GM04504 (cell line): ENCODE measurements at places on chromosomes 6 and 20.

DNA sequence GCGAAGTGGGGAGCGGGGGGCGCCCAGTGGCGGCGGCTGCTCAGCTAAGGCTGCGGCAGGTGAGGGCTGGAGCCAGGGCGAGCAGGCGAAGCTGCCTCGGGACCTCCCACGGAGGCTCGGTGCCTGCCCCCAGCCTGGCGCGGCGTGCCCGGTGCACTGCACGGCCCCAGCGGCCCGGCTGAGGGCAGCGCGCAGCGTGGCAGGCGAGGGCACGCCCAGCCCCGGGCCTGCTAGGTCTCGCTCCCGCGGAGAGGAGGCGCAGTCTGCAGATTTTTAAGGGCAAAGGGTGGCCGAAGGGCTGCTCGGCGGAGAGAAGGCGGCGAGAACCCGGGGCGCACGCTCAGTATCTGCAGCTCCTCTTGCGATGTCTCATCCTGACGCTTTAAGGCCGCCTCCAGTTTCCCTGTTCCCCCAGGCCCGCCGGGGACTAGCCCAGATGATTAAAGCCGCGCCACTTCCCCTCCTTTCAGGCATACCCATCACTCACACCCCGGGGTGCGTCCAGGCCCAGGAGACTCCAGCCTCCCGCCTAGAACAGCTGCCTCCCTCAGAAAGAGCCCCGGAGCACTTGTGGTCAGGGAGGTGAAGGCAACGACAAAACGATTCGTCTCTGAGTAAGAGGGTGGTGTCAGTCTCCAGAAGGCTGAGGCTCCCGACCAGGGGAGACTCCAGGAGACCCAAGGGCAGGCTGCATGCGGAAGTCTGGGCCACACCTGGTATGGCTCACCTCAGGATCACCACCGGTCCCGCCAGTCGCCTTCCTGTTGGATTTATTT is at the start of gene FERMT1:
Gene FERMT1 (minus strand): TSS at position 158 of the 776 bp plus-strand sequence. CDS start 3,476 bp downstream, outside the sequence.
- DNase-seq, result peak; percentile 8

DNA sequence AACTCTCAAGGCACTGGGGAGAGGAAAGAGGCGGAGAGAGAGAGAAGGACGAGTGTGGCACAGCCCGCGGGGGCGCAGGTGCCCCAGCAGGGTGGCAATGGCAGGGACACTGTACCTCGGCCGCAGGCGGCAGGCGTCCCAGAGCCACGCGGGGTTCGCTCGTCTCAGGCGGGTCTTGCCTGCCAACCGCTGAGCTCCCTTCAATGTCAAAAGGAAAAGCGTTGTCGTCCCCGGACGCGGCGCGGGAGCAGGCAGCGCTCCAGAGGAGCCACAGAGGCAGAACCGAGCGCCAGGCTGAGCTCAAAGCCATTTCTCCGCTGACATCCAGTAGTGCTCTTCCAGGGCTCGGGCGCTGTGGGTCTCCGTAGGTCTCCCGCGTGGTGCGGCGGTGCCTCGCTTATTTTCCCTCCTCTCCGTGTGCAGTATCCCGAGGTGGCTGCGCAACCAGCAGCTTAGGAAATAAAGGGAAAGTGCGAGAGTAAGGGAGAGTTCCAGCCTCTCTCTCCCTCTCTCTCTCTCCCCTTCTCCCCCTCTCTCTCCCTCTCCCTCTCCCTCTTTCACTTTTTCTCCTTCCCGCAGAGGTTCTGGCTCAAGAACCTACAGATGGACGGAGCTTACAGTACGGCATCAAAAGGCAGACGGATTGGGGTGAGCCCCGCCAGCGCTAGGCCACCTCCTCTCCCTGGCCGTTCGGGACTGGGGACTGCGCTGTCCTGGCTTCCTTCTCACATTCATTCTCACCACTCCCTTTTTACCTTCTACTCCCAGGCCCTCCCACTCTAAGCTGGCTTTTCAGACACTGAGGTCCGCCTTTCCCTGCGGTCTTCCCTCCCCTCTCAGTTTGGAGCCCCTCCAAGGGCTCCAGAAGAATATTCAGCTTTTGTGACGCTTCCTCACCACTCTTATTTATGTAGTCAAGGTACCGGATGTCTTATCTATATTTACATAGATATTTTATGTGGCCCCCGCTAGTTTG is at the start of gene LAMA4:
Gene LAMA4 (minus strand): TSS at position 727 of the 976 bp plus-strand sequence. CDS start 417 bp downstream, at position 310.
- no peak for DNase-seq

DNA sequence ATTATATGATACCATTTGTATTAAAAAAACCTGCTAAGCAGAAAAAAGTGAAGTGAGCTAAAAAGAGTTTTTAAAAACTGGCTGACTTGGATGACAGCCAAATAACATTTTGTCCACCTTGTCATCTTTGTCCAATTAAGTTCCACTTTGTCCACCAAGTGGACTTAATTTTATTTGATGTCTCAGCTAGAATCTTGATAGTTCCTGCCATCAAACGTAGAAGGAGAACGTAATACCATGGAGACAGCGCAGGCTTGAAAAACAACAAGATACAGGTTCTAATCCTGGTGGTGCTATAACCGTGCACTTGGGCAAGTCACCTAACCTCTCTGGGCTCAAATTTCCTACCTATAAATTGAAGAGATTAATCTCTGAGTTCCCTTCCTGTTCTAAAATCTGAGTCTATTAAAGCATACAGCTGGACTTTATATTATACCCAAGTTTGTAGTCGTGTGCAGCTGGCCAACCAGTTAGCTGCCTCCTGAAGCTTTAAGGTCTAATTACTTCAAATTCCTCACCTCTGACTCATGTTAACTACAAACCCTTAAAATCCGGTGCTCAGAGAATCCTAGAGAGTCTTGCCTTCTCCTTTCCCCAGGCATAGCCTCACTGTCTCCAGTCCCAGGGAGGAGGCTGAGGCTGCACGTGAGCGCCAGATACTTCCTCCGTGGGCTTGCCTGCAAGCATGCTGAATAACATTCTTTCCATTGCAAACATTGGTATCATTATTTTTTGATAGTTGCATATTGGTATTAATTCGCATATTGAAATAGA is 16.8 kb downstream of the TMEM244 start:
- no peak for DNase-seq

DNA sequence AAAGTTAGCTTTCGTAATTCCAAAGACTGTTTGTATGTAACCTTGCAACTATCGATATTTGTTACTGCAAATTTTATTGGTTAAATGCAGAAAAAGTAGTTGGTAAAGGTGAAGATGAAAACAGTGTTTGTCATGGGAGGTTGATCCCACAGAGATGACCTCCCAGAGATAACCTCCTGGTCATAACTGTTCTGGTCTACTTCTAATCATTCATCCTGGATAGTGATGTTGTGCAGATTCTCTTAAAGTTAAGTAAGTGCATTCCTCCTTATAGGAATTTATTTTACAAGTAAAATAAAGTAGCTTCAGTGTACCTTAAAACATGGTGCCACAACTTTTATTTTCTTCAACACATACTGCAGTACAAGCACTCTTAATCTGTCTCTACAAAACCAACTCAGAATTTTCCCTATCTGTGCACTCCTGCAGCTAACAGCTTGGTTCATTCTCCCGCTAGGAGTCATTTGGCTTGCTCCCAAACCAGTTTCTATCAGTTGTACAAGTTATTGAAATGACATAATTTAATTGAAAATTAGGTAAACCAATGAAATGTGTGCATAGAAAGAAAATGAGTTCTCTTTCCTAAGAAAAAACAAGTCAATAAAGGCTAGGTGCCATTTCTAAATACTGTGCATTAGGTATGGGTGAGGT is 19.2 kb downstream of the METTL24 start:
- no peak for DNase-seq

- no peak for DNase-seq
Observed at GRCh38 chr20:21971436-21971835, 266.0 kb downstream of the PAX1 start.

DNA sequence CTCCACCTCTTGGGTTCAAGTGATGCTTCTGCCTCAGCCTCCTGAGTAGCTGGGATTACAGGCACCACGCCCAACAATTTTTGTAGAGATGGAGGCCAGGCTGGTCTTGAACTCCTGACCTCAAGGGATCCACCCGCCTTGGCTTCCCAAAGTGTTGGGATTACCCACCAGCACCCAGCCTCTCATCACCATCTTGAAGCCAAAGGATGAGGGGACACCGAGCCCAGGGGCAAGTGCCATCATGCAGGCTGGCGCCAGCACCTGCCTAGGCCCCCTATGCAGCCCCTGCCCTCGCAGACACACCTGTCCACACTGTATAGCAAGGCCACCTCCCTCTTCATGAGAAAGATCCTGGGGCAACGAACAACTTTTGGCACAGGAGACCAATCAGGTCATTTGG is 5.3 kb upstream of the RBM38 start:
- DNase-seq, result no peak

DNA sequence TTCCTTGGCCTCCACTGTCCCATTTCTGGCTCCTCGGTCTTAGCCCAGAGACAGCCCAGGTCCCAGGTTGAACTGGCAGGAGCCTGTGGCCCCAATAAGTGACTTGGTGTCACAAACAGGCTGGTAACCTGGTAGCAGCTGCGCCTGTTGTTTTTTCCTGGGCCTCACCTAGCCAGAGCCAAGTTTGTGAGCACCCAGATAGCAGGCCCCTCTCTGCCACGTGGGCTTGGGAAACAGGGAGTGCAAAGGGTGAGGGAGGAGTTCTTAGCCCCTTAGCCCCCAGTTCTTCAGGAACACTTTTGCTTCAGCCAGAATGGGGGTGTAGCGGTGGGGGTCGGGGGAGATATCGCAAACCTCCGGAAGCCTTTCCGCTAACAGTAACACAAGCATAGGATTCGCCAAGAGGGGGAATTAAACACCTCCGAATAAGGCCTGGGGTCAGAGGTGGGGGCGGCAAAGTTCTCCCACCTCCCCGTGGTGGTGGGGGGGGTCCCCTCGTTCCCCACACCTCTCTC is 760 bp downstream of the C6orf132 start:
- DNase-seq, result no peak
